ENCODE measurements at places on chromosomes 3 and 15.

DNA sequence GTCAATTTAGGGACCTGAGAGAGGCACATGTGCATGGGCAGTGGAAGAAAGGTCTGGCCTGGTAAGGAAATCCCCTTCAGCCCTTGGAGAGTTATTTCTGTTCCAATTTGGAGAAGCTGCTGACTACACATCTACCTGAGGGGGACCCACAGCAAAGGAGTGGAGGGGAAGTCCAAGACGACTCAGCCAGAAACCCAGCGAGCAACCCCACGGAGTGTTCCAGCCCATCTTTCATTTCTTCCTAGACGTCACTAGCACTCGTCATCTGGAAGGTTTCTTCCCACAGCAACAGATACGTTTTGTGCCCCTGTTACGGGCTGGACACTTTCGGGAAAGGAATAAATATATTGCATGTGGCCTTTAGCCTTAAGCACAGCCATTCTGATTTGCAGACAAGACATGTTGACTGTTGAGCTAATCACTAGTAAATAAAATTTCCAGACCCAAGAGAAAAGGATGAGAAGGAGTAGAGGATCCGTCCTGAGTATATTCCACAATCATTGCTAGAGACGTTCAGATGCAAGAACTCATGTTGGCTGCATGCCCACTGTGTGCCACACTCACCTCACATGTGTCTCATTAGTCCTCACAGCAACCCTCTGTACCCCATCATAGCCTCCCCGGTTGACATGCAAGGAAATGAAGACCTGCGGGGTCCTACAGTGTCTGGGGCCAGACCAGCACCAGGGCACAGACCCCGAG, 7.8 kb upstream of the FAM174B start:
- DNase-seq: no peak

DNA sequence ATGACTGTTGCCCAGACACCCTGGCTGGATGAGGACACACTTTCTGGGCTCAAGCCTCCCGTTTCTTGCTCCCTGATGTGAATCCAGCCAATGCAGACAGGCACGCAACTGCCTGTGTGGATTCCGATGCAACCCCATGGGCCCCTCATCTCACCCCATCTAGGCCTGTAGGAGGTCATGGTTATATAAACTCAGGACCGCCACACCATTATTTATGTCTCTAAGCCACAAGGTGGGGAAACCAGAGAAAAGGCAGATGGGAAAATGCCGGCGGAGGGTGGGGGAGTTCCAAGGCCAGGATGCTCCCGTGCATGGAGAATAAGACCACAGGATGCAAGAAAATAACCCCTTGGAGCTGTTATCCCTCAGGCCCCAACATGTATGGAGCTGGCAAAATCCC, 2.0 kb downstream of the MESP1 start:
- DNase-seq: no peak

DNA sequence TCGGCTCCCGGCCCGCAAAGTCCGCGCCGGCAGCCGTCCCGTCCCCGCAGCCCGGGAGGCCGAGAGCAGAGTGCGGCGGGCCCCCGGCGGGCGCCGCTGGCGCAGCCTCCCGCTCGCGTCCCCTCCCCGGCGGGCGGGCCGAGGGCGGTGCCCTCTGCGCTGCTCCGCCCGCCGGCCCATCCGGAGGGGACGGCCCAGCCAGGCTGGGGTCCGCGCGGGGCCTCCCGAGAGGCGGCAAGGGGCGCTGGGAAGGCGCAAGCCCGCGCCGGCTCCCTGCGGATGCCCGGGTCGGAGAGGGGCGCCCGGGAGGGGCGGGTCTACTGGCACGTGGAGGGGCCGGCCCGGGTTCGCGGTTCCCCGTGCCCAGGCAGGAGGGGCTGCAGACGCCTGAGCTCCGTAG, at the start of the genes CLCN2 and POLR2H:
Gene CLCN2 (minus strand): TSS at position 74 of the 400 bp plus-strand sequence. CDS start 126 bp downstream, outside the sequence.
Gene POLR2H (plus strand): TSS at position 179 of the 400 bp plus-strand sequence. CDS start 1,783 bp downstream, outside the sequence.
- peak; percentile 63 for DNase-seq

GRCh38 chr3:58154626-58155449, 55.9 kb downstream of the DNASE1L3 start:
- DNase-seq: no peak

DNA sequence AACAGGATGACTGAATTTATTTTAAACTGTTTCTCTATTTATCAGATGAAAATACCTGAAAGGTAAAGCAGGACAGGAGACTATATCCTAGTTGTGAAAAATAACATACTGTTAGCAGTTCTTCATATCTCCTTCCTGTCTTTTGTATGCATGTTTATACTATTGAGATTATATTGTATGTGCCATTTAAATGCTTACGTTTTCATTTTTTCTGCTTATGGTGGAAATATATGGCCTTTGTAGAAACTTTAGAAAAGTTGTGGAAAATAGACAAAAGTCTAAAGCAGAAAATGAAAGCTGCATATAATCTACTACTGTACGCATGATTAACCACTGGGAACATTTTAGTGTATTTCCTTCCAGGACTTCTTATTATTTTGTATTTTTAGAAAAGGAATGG, 2.1 kb upstream of the PPM1L start:
- DNase-seq: no peak

- peak; percentile 48 for DNase-seq
Measured at GRCh38 chr3:178561239-178561638, 25.0 kb downstream of the KCNMB2 start.

GRCh38 chr3:45067941-45068340, 41.8 kb downstream of the CLEC3B start:
- no peak for DNase-seq

DNA sequence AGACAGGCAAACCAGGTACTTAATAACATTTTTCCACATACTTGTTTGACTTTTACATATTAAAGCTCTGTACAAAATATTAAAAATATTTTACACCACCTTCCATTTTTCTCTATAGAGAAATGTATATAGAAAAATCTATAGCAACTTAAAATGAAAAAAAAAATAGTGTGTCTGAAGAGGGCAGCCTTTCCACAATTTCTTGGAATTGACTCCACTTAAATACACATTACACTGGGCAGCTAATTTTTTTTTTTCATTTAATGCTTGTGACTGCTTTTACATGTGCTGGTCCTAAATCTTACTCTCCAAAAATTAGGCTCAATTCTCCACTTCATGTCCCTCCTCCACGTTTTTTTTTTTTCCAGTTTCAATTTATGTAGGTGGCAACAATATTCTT, 427.0 kb upstream of the RBMS3 start:
- no peak for DNase-seq

DNA sequence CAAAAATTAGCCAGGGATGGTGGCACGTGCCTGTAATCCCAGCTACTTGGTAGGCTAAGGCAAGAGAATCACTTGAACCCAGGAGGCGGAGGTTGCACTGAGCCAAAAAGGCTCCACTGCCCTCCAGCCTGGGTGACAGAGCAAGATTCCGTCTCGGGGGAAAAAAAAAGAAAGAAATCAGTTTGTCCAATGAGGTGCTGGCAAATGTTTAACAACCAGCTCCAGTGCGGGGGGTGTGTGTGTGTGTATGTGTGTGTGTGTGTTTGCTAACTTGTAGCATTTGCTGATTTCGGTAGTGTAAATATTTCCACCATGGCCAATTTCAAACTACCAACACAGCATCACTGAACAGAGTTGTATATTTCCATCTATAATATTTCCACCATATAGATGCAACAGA, 23.8 kb upstream of the IDH2 start:
- DNase-seq: no peak

DNA sequence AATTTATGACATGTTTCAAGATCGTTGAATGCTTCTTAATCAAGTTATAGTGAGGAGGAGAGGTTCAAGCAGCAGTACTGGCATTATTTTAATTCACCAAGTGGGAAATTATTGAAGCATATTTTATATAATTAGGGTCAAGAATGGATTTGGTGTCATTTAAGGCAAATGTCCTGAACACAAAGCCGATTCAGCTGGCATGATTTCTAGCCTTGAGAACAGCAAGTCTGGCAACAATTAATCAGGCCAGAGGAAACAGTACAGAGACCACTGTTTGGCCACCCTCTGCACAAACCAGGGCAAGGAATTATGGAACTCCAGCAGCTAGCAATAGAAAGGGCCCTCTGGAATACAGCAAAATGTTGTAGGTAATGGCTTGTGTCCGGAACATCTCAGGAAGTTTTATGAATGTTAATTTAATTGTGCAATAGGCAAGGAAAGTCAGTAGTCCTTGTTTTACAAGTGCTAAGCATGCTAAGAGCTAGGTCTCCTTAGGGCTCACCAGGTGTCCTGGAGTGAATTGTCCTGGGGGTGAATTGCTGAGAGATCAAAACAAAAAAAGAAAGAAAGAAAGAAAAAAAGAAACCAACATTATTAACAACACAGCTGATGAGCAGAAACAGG, 38.7 kb upstream of the SNRK start:
- DNase-seq: no peak

GRCh38 chr15:33298631-33299030, 12.1 kb upstream of the RYR3 start:
- no peak for DNase-seq

GRCh38 chr15:62491642-62492041, 326.6 kb upstream of the C2CD4B start:
- DNase-seq: no peak

GRCh38 chr3:141408596-141408995, 40.3 kb downstream of the ZBTB38 start:
- no peak for DNase-seq

DNA sequence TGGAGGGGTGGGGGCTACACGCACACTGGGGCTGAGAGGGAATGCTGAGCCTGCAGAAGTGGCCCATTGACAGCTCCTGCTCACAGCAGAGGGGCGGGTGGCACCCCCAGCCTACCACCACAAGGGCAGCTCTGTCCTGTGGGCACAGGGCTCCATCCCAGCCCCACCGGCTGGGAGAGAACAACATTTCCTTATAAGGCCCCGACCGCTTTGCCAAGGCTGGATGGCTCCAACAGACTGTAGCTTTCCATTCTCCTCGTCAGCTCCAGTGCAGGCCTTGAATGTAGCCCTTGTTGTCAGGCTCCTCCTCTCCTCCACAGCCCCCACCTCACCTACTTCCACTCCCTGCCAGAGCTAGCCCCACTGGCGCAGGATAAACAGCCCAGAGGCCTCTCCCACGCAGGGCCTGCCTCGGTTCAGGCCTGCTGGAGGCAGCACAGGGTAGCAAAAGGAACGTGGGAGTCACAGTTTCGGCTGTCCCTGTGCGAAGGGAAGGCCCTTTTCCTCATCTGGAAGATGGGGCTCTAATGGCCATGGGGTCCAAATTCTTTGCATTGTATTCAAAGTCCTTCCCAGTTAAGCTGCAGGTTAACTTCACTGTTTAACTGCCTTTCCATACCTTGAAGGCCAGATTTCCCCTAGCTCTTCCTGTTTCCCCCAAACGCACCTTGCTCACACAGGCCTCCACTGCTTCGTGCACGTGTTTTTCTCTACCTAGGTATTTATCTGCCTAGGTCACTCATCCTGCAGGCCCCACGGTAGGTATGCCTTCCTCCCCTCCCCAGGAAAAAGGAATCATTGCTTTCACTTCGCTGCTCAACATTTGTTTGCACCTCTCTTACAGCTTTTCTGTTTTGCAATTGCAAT, 101.6 kb upstream of the LPP start:
- peak; percentile 2 for DNase-seq

- DNase-seq: no peak
Measured at GRCh38 chr3:12465151-12465835, 19.0 kb upstream of the TSEN2 start.

GRCh38 chr3:23002836-23003732, 200.0 kb upstream of the UBE2E2 start:
- peak; percentile 10 for DNase-seq

- DNase-seq: no peak
Measured at GRCh38 chr3:107411779-107412178, 34.5 kb downstream of the CCDC54 start.

DNA sequence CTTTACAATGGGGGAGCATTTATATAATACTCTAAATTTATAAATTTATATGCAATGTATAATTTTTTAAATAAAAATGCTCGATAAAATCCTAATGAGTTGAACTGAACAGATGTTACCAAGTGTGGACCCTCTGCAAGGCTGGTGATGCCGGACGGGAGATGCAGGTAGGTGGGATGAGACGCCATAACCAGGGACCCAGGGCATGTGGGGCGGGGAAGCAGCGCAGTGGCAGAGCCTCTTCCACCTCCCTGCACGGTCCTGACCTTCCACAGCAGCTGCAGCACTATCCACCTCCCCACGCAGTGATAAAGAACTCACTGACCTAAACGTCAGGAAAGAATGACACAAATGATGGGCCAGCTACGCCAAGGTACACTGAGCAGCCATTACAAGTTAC, 12.8 kb downstream of the PCSK6 start:
- no peak for DNase-seq

GRCh38 chr3:73401059-73401458, 223.7 kb downstream of the PDZRN3 start:
- no peak for DNase-seq

DNA sequence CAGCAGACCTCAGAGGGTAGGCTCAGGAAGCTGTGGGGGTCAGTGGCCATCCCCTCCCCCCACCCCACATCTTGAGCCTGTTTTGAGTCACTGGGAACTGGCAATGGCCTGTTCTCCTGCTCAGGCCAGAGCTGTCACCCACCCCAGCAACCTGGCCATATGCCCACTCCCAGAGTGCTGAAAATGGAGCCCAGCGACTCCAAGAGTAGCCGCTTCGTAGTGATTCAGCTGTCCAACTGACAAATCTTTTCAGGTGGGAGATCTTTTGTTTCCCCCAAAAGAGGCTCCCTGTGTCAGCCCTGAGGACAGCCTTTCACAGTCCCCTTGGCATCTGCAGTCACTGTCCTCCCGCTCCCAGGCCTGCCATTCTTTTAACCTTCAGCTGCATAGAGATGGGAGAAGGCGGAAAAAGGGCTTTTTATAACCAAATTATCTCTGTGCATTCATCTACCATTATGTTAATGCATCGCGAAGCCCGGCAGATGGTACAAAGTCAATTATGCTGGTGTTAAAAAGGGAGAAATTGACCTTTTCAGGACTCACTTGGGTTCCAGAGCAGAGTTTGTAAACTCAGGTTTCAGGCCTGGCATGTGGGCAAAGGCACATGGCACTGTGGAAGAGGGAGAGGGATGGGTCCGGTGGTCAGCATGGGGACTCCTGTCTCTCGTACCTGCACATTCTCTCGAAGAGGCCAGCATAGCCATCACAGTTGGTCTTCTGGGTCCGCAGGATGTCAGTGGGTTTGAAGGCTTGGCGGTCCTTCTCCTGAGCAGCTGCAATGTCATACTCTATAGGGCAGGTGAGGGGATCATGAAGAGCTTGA, 32.1 kb downstream of the KY start:
- DNase-seq: no peak

- no peak for DNase-seq
Measured at GRCh38 chr15:85927931-85928537, 133.3 kb upstream of the KLHL25 start.

DNA sequence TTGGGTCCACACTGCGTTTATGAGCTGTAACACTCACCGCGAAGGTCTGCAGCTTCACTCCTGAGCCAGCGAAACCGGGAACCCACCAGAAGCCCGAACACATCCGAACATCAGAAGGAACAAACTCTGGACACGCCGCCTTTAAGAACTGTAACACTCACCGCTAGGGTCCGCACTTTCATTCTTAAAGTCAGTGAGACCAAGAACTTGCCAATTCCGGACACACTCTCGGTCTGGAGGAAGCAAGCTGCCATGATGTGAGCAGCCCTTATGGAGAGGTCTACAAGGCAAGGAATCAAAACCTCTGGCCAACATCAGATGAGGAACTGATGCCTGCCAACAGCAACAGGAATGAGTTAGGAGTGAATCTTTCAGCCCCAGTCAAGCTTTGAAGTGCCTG, 62.9 kb downstream of the SLC28A2 start:
- no peak for DNase-seq
